Stimulated activated CD8-positive, alpha-beta memory T cell treated with anti-CD3 and anti-CD28 coated beads, Interleukin-4, amount 100 ng/mL, for 1 hour (primary cell): ENCODE measurements at places on chromosomes 4 and X.

GRCh38 chrX:130262231-130262630 is 6.5 kb downstream of the ZNF280C start:
- DNase-seq, result no peak

- DNase-seq, result no peak
Observed at GRCh38 chr4:185387957-185388356, 7.8 kb downstream of the LRP2BP start.

DNA sequence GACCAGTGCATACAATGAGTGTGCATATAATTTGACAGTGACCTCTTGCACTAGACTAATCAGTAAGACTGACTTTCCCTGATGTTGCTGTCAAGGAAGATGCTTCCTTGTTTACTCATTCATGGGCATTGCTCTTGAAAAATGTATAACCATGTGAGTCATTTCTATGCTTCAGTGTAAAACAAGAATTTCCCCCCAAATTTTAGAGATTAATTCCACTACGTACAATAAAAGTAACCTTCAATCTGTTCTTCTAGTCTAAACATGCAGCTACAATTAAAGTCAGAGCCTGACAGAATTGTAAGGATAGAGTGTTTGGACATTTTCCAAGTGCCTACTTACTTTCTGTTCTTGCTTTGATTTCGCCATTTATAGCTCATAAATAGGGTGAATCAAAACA is 935.7 kb downstream of the RAPGEF2 start:
- no peak for DNase-seq

DNA sequence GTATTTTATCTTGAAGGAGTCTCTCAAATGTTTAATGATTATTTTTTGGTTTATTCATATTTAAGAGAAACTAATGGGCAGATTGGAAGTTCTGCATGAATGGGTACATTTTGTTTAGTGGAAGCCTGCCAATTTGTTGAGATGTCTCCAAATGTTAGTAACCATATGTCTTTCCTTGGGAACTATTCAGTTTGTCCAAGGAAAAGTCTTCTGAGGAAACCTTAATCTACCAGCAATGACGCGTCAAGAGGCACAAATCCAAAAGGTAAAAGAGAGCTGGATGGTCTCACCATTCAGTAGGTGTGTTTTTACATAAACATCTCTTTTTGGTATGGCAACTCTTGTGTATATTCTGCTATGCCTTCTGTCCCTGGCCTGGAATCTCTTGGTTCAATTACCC is 37.4 kb upstream of the NDST3 start:
- no peak for DNase-seq

- no peak for DNase-seq
Observed at GRCh38 chr4:76585897-76586360, 150.9 kb downstream of the SHROOM3 start.

- DNase-seq, result no peak
Observed at GRCh38 chrX:33909836-33910235, 222.3 kb downstream of the FAM47A start.

DNA sequence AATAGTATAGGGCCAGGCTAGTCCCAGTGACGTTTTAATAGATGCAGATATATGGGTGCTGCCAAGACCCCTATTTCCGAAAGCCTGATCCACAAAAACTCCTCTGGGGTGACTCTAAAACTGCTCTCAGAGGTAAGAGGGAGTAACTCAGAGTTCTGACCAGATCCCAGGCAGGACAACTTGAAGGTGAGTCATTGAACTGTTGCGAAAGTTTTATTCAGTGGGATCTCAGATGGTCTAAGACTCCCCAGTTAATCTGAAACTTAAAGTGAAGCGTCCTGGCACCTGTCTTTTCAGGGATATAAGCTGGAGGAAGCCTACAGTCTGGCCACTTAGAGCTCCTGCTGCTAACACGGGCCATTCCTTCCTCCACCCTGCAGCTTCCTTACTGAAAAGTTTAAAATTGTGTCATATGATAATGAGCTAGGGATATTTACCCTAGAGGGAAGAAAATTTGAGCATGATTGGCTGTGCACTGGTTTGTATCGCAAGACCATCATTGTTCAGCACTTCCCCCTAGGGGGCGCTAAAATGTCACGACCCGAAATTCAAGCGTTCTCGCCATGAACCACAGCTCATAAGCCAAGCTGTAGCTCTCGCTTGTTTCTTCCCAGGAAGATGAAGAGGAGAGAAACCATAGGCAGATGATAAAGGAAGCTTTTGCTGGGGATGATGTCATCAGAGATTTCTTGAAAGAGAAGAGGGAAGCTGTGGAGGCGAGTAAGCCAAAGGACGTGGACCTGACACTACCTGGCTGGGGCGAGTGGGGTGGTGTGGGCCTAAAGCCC is 19.5 kb downstream of the UTP14A start:
- peak; percentile 25 for DNase-seq

- DNase-seq, result no peak
Observed at GRCh38 chrX:118633530-118633929, 93.9 kb upstream of the IL13RA1 start.

DNA sequence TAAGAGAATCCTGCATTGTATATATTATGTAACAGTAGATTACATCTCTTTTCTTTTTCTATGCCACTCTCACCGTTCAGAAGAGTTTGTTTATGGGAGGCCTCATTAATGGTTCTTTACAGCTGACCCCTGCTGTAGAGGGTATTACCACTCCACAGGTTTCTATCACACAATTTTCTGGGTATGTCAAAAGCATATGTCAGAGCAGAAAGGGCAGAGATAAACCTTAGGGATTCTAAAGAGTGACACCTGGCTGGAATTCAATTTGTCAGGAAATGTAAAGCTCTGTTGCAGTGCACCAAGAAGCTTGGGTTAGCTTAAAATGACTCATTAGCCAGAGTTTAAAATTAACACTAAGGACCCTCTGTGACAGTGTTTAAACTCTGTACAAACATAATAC is 658.7 kb downstream of the PCDH18 start:
- no peak for DNase-seq
